ENCODE measurements at places on chromosomes 3 and 15.

DNA sequence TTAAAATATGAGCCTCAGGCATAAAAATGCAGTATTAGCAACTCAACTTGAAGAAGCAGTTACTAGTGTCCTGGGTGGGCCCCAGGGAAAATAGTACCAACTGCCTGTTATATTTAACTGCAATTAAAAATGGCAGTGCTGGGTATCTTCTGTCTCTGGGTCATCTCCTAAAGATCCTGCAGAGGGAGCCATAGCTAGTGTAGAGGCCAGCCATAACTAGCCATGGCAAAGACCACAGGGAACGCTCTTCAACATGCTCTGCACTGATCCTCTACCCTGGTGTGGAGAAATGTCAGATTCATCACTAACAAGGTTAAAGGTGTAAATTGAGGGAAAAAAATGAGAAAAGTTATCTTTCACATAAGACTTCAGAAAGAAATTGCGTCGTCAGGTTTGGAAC is 181.3 kb downstream of the SNRPN start:
- DNase-seq, result no peak

DNA sequence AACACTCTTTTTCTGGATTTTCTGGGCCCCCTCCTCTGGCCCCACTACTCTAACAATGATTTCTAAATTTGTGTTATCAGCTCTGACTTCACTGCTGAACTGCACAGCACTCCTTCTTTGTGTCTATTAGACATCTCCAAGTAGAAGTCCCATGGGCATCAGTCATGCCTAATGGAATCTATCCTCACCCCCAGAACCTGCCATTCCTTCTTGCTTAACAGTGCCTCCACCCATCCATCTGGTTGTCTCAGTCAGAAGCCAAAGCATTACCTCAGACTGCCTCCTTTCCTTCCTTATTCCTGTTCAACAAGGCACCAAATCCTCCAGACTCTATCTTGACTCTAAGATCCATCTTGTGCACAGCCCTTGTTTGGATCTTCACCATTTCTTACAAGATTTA is 36.2 kb downstream of the SSR3 start:
- DNase-seq, result no peak

DNA sequence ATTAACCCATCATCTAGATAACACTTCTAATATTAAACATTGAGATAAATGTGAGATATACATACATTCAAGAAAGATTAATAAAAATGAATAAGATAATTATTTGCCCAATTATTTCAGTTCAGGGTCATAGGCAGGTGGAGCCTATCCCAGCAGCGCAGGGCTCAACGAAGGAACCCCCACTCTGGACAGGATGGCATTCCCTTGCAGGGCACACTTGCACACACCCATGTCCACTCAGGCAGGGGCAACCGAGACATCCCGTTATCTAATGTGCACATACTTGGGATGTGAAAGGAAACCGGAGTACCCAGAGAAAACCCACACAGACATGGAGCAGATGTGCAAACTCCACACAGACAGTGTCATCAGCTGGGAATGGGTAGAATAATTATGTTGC is 175.4 kb upstream of the CMC1 start:
- DNase-seq, result no peak

DNA sequence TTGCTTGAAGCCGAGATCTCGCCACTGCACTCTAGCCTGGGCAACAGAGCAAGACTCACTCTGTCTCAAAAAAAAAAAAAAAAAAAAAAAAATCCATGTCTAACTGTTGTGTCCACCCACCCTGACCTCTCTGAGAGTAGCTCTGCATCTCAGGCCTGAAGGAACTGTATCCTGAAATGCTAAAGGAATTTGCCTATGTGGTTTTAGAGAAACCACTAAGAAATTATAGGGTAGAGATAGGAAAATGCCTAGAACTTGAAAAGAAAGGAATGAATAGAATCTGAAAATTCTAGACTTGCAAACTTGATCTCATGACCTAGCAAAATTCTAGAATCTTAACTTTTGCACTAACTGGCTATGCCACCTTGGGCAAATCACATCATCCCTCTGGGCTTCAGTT is 217.5 kb upstream of the ROPN1 start:
- DNase-seq, result no peak

GRCh38 chr15:37098468-37099318 is 1.7 kb downstream of the MEIS2 start:
- DNase-seq, result no peak

DNA sequence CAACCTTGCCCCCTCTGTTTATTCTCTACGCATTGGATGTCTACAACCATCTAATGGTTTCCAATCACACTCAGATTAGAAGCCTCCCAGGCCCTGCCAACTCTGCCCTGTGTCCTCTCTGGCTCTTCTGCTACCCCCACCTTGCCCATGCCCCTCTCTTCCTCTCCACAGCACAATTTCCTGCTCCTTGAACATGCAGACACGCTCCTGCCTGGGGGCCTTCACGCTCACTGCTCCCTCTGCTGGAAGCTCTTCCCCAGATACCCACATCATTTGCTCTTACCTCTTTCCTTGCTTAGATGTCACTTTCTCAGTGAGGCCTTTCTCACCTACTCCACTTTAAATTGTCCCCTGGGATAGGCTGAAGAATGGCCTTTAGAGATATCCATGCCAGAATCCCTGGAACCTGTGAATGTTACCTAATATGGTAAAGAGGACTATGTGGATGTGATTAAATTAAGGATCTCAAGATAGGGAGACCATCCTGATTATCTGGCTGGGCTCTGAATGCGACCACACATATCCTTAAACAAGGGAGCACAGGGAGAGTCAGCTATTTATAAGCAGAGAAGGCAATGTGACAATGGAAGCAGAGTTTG is 9.9 kb downstream of the KY start:
- no peak for DNase-seq

DNA sequence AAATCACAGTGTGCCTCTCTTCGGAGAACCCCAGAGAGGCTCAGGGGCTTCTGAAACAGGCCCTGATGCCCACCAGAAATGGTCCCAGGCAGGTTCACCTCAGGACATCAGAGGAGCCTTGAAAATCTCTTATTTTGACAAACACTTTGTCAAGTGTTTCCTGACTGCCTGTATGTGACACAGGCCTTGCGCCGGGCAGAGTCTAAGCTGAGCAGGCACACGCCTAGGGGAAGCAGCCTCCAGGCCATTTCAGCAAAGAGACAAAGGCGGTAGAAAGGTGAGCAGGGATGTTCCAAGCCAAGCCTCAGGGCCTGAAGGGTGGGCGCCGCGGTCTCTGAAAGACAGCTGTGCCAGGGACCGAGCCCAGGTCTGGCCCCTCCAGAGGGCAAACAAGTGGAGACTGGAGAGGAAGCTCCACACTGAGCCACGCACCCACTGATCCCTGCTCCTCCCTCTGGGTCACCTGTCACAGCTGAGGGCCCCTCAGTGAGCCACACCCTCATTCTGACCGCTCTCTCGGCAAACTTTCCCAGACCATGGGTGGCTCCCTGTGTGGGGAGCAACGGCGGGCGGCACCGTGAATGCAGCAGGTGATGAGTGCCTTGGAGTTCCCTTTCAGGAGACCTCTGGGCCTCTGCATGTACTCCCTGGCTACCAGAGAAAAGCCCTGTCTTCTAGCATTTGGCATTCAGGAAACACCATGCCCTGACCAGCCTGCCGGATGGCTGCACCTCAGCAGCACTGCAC is 136.1 kb downstream of the ADAMTS17 start:
- DNase-seq, result no peak

- no peak for DNase-seq
These were observed 80.2 kb downstream of the SHQ1 start for GRCh38 chr3:72768006-72768441.

DNA sequence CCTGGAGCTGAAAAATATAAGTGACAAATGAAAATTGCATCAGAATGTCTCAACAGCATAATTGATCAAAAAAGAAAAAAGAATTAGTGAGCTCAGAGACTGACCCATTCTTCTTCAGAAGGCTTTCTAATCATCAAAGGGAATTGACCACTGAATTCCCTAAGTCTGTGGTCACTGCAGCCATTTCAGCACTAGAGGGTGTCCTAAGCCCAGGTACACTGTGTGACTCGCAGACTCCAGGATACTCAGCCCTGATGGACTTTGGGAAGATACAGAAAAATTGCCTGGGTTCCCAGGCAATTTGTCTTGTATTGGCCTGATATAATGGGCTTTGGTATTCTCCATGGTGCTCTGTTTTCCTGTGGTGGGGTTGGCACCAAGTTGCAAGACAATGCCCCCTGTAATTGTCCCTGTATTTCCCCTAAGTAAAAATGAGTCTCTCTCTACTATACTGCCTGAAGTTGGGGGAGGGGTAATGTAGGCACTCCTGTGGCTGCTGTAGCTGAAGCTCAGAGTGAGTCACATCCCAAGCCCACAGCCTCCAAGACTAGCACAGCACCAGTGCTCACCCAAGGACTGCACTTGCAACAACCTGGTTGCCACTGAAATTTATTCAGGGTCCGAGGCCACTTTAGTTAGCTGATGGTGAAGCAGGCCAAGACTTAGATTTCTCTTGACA is 256.0 kb upstream of the STAC start:
- DNase-seq, result no peak

DNA sequence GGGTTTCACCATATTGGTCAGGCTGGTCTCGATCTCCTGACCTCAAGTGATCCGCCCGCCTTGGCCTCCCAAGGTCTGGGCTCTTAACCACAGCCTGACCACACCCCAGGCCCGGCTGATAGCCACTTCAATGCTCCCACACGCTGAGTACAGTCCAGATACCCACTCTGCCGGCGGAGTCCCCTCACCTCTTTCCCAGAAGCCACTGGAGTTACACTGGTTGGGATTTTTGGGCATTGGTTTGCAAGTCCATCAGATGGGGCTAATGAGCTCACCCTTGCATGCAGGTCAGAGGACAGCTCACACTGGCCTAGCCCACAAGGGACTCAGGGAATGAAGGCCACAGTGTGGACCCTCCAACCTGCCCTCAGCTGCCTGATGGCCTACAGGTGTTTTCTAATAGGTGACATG is 60.1 kb downstream of the IQSEC1 start:
- no peak for DNase-seq
